ENCODE measurements at places on chromosomes 4 and X.

- no peak for DNase-seq
Measured at GRCh38 chr4:54449999-54450398, 207.8 kb upstream of the KIT start.

- DNase-seq = no peak
Measured at GRCh38 chrX:19650996-19651395, 135.7 kb upstream of the MAP3K15 start.

- DNase-seq = no peak
Measured at GRCh38 chr4:101200561-101200960, 146.8 kb downstream of the PPP3CA start.

DNA sequence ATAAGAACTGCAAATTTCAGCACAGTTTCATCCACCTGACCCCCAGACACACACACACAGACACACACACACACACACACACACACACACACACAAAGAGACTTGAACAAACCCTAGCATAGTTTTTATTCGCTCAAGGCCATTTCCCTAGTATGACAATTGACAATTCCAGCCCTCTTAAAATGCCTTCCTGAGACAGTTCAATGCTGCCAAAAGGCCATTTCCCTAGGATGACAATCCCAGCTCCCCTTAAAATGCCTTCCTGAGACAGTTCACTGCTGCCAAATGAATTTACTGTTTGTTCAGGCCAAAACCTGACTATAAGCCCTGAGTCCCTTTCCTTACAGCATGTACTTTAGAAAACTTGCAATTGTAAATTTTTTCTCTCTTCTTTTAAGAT, 259.5 kb upstream of the SLC7A11 start:
- no peak for DNase-seq

DNA sequence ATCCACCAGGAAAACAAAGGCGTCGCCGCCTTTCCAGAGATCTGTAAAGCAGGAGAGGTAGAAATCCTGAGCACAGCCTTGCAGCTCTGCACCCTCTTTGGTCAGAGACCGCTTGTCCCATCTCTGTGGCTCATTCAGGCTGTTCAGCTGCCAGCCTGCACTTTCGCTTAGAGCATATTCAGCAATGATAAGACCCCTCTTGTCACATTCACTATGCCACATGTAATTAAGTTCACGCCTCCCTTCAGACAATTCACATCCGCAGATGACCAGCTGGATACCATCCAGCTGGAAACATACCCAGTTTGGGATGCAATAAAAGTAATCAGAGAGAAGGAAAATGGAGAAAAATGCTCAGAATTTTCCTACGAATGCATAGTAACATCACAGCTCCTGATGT, 335.4 kb downstream of the UNC5C start:
- DNase-seq = no peak

DNA sequence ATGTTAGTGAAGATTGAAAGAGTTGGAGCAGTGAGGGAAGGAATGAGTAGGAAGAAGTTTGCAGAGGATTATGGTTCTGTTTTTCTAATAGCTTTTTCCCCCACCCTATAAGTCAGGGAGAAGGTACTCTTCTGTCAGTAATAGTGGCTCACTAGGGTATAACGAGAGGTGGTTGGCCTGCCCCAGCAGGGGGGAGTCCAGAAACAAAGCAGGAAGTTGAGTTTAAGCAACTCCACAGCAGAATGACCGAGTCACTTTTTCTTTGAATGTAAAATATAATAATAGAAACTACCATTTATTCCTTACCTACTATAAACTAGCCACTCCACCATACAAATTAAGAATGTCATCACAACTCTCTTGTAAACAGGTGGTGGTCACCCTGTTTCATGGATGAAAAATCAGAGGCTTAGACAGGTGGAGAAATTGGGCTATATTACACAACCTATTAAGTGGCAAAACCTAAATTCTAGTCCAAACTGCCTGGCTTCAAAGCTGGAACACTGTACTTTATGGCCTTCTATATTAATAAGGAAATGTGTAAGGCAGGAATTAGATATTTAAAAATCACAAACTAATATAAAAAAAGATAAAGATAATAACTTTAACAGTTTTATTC, 21.9 kb downstream of the AP1AR start:
- DNase-seq = no peak

- no peak for DNase-seq
Measured at GRCh38 chr4:109160494-109160893, 142.0 kb downstream of the COL25A1 start.

GRCh38 chrX:151985531-151985930, 11.1 kb upstream of the GABRE start:
- DNase-seq = no peak

DNA sequence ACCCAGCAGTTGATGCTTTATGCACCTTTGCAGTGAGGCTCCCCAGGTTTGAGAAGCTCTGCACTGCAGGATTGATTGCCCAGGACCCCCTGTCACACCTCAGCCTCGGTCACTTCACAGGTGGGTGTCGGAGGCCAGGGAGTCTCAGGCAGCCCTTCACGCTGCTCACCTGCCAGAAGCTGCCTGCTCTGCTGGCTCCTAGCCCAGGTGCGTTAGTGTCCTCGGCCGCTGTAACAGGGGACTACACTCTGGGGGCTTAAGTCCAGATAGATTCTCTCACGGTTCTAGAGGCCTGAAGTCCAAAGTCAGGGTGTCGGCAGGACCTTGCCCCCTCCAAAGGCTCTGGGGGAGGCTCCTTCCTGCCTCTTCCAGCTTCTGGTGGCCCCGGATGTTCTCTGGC, 79.9 kb downstream of the CPZ start:
- DNase-seq = no peak

DNA sequence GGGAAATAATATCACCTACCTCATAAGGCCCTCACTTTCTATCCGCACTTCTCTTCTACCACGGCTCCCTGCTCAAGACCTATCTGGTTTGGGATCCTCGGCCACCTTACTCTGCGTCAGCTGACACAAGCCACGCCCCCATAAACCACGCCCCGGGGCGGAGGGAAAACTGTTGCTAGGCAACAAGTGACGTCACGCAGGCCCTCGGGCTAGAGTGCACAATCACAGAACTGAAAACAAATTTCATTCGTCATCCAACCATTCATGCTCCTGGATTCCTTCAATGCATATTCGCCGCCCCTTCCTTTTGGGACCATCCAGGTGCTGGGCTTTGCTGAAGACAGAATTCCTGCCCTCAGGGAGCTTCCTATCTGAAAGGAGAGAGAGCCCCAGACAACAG, 66.3 kb downstream of the SMC1A start:
- DNase-seq = no peak

DNA sequence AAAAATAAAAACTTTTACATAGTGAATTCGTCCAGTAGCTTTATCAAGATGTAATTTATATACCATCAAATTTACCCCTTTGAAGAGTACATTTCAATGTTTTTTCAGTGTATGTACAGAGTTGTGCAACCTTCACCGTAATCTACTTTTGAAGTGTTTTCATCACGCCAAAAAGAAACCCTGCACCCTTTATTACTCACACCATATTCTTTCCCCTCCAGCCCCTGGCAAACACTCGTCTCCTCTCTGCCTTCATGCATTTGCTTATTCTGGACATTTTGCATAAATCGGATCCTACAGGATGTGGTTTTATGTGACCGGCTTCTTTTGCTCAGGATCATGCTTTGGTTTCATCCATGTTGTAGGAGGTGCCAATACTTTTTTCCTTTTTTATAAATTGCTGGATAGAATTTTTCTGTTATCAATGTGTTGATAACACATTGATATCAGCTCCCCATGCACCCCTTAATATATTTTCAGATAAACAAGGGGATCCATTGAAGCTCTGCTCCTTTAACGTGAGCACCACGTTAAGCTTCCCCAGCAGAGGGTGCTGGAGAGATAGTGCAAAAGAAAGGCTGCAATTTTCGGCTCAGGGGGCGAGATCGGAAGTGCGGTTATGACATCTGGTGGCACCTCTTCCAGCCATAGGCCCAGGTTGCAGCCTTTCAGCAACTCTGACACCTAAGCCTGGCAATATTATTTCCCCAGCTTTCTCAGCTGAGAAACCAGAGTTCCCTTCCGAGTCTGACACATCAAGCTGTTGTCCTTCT, 100.1 kb upstream of the VCX3B start:
- DNase-seq = no peak

DNA sequence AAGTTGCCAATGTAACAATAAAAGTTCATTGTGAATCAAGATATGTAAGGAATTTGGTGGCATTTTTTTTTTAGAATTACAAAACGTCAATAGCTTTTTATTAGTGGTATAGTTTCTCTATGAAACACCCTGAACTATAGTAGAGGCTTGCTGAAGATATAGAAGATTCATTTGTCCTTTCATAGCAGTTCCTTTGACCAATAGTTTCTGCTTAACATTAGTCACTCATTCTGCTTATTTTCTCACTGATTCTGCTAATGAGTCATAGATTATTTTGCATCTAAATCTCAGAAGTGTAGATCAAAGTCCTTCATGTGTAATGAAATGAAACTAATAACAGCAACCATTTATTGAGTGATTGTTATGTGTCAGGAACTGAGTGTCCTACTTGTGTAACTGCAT, 205.0 kb upstream of the TET2 start:
- DNase-seq = no peak
